ENCODE measurements at places on chromosomes 13 and 19.

DNA sequence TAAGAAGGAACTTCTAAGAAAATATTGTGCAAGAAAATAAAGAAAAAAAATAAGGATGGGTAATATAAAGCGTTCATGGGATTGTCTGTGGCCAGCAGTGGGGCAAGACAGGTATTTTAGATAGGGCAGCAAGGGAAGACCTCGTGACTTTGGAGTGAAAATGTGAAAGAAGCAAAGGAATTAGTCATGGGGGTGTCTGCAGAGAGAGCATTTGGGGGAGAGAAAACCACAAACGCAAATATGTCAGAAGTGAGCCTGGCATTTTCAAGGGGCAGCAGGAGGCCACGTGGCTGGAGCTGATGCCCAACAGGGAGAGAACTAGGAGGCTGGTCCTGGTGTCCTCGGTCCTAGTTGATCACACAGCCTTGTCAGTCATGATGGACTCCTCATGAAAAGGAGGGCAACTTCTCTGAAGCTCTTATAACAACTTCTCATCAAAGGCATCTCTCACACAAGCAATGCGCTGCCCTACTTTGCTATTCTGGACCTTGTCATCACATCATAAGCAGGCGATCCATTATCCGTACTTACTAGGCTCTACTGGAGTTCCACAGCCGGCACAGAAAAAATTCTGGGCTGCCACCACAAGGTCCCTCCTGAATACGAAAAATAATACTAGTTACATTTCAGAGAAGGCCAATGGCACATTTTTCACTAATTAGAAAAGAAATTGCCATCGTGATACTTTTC is 31.0 kb downstream of the RUBCNL start:
- DNase-seq, result no peak

DNA sequence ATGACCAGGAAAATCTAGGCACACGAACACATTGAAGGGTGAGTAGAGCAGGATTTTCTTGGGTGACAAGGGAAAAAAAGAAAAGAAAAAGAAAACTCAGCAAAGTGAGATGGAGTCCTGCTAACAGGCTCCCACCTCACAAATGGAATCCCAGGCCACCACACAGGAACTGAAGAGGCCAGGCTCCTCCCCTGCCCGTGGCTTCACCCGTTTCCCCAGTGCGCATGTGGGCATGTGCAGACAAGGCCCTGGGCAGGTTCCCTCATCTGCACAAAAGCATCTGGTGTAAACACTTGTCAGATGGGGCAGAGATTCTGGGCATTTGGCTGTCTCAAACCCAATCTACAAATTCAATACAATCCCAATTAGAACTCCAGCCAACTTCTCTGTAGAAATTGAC is 24.5 kb downstream of the CFAP97D2 start:
- DNase-seq, result no peak

- no peak for DNase-seq
Measured at GRCh38 chr13:43911278-43911677, 31.6 kb downstream of the LACC1 start.

DNA sequence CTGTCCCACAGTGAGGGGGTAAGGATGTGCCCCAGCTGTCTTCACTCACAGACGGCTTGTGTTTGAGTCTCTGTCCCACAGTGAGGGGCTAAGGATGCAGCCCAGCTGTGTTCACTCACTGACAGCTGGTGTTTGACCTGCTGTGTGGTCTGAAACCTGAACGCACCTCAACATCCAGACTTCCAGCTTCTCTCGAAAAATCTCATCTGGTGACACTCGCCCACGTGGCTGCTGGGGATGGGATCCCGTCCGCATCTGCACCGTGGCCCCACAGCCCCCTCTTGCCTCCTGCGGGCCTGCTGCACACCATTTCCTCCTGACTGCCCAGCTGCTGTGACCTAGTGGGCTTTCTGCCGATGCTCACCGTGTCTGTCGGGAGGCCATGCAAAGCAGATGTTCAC is 27.3 kb downstream of the CHAF1A start:
- no peak for DNase-seq

DNA sequence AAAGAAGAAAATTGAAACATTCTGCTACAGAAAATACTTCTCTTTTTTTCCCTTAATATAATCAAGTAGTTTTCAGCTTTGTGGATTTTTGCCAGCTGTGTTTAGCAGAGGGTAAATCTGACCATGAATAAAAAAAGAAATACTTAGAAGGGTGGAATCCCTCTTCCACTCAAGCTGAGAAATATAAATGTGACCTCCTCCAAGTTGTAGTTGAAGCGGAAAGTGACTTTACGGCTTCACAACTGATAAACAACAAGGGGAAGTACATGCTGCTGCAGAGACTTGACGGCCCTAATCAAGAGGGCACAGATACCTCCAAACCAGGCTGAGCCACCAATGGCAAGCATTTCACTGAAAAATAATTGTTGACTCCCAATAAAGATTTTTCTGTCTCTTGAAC is 785.0 kb downstream of the SLITRK5 start:
- no peak for DNase-seq

DNA sequence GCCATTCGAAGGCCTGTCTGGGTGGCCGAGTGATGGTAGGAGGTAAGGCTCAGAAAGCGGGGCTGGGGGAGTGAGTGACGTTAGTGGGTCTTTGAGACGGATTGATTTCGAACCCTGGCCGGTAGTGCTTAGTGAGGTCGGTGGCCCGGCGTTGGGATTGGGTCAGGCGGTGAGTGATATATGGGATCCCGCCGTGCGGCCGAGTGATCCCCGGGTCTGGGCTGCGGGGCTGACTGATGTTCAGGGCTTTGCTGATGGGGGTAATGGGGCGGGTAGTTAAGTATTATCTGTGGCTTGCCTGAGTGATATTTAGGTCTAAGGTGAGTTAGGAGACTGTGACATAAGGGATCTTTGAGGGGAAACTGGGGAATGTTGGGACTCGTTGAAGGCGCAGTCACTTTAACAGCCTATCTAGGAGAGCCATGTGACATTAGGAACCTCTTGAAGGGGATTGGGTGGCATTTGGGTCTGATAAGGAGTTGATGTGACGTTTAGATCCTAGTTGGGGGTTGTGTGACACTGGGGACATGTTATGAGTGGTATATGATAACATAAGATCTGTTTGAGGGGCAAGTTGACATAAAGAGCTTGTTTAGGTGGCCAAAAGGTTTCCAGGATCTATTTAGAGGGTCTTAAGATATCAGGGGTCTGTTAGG is 543 bp downstream of the PSMC4 start:
- DNase-seq, result no peak

DNA sequence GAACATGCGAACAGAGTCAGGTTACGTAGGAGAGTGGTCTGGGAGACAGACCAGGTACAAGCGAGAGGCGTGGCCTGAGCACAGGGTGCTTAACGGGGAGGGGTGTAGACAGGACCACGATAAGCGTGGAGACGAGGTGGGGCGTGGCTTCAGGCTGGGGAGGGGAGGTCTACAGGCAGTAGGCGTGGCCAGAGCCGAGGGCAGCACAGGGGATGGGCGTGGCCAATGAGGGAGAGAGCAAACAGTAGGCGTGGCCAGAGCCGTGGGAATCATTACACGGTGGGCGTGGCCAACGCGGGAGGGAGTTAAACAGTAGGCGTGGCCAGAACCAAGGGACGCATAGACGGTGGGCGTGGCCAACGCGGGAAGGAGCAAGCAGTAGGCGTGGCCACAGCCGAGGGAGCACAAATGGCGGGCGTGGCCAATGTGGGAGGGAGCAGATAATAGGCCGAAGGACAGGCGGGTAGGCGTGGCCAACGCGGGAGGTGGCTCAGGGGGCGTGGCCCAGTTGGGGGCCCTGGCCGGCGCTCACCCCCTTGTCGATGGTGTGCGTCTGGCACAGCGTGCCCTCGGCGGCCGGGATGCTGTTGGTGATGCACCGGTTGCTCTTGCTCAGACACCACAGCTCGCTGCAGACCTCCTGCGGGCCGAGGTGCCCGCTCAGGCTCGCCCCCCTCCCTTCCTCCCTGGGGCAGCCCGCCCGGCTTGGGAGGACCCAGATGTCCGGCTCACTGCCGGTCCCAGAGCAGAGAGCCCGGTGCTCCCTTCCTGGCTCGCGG is 15.2 kb upstream of the MYO1F start:
- peak; percentile 95 for DNase-seq

GRCh38 chr13:39510316-39510695 is 92.7 kb downstream of the LHFPL6 start:
- DNase-seq, result no peak

DNA sequence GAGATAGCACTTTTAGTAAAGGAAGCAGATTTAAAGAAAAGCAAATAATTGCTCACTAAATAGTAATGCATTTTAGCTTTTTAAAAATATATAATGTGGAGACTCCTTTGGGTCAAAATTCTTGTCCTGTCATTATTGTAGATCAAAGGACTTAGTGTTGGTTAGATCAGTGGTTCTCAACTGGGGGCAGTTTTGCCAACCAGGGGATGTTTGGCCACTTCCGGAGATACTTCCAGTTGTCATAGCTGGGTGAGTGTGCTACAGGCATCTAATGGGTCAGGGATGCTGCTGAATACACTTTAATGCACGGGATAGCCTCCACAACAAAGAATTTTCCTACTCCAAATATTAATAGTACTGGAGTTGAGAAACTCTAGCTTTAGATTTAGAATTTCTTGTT is 126.8 kb downstream of the LMO7 start:
- no peak for DNase-seq

DNA sequence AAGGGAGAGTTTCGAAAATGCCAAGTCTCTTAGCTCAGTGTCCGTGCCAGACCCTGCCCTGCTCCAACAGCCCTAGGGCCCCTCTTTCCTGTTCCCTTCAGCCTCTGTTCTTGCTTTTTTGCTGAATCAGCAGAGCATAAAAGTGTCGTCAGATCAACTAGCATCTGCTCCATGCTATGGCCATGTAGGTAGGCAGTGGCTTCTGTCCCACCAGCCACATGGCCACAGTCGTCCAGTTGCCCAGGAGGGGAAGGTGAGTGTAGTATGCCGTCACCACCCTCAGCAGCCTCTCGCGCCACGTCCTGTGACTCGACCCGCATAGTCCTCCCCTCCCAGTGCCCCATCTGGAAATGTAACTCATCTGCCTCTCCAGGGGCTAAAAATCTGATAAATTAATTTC is 50.9 kb upstream of the ATP11A start:
- no peak for DNase-seq

DNA sequence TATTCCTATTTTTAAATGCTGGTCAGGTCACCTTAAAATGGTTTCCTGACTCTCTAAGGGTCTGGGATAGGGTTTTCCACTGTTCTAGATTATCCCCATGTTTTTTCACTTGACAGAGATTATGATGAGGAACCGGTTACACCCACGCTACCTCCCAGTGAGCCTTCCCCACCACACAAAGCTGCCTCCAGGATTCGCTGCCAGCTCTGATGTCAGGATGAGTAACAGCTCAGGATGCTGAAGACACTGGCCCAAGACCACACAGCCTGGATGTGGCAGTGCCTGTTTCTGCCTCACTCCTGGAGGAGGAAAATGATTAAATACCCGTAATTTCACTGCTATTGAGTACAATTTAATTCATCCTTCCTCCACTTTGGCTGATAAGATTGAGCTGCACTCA is 22.9 kb downstream of the ZNF114 start:
- DNase-seq, result no peak

- no peak for DNase-seq
Measured at GRCh38 chr13:98821372-98822224, 69.1 kb upstream of the SLC15A1 start.

DNA sequence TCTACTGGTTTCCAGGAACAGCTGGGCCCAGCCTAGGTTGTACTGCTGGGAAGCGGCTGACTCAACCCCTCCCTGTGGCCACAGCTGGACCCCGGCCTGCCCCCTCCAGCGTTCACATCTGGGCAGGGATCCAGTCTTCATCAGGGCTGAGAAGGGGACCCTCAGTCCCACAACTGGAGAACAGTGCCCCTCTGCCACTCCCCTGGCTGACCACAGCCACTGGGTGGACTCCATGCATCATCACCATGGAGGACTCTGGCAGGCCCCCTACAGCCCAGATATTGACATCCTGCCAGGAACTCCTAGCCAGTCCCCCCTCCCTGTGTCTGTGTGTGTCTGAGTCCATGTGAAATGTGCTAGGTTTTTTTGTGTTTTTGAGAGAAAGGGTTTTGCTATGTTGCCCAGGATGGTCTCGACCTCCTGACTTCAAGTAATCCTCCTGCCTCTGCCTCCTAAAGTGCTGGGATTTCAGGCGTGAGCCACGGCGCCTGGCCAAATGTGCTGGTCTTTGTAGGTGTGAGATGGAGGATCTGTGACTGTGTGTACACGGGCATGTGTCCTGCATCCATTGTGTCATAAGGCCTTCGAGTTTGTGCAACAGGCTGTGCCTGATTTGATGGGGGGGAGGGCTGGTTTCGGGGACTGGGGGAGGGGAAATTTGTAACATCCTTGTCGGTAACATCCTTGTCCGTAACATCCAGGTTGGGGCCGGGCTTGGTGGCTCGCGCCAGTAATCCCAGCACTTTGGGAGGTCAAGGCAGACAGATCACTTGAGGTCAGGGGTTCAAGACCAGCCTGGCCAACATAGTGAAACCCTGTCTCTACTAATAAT is 4.0 kb upstream of the HOOK2 start:
- no peak for DNase-seq

DNA sequence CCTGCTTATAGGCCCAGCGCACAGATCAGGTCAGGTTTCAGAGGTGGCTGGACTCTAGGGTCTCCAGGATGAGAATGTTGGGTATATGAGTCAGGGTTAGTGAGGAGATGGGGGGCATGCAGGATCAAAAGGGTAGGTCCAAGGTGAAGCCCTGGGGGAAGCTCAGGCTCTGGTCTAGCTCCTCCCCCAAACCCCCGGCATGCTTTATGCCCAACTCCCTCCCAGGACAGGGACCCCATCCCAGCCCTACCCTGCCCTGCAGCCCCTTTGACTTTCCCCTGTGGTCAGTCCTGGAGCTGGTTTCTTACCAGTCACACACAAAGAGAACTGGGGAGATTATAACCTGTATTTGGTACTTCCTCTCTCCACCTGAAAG is 9.8 kb upstream of the CEACAM18 start:
- DNase-seq, result no peak

DNA sequence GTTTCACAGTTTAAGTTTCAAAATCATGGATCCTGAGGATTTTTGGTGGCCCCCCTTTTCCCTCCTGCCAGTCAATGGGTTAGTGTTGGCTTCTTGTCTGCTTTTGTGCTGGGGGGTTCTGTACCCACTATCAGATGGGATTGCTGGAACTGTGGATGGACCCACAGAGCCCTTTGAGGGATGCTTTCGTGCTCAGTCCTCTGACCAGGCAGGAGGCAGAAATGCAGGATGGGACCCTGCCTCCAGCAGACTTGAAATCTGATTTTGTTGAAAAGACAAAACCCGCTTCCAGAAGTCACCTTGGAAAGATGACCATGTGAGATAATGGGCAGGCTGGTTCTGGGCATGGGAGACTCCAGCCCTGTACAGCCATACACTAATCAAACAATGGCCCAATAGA is 408.9 kb downstream of the ZNF536 start:
- no peak for DNase-seq

GRCh38 chr13:39224671-39225240 is 186.5 kb downstream of the NHLRC3 start:
- no peak for DNase-seq
